ENCODE measurements at places on chromosomes 1 and 21.

DNA sequence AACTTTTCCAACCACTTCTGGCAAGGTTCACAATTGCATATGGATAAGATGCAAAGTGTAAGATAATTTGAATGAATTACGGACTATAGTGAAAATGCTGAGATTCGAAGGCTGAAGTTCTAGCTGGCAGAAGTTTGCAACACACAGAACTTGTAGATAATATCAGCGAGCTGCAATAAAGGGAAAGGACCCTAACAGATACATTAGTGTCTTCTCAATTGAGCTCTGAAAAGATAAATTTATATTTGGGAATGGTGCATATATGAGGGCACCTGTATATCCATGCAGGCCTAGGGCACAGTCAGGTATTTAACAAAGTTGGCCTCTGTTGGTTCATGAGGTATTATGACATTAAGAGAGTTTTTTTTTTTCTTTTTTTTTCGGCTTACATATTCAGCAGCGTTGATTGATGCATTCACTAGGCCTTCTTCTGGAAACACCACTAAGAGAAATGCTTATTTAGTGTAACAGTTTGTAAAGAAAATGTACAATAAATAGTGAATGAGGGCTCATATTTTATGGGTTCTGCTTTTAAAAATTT is 2.2 kb downstream of the NFIA start:
- DNase-seq, result peak; percentile 54

DNA sequence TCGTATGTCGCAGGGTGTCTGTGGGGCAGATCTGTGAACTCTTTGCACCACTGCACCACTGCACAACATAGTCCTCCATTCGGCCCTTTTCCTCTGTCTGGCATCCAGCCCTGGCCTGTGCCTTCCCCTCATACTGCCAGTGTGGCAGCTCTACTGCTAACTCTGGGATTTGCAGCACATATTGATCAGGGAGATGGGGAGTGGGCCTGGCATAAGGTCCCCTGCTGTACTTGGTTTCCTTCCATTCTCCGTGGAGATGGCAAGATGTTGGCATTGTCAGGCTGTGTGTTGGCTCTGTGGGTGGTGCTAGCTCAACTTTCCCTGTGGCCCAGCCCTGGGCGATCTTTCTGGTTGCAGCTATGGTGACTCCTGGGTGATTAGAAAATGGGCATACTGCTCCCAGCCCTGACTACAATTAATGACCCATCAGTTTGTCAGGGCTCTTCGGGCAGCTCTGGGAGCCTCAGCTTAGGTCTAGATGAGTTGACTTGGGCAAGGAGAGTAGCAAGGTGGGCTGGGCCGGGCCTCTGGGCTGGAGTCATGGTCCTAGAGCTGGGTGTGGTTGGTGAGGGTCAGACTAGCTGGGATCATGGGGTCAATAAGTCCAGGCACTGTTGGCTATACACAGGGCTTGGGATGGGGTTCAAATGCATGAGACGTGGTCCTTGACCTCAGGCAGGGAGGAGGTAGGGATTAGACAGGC is 11.4 kb downstream of the PTPRU start:
- no peak for DNase-seq

DNA sequence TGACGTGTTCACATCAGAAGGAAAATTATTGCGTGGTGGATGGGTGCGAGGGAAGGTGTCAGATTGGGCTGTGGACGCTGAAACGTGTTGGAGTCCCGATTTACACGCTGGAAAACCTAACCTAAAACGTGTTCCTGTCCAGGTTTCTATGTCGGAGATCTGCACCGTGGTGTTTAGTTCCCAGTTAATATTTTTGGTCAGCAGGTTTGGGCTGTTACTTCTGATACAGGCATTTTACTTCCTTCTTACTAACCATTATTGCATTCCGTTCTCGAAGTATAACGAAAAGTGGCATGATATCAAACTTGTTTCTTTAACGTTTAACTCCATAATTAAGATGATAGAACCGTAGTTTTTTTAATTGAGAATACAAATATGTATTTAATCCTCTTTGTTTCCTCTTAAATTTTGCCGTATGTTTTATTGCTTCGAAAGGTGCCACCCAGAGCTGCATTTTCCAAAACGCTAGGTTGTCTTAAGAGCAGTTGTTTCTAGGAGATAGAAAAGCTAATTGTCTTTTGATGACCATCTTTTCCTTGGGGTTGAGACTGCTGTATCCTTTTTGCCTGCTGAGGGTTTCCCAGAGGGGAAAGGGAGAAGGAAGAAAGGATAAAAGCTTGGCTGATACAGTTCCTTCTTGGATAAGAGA is 1.3 kb downstream of the ADARB1 start:
- DNase-seq, result no peak

DNA sequence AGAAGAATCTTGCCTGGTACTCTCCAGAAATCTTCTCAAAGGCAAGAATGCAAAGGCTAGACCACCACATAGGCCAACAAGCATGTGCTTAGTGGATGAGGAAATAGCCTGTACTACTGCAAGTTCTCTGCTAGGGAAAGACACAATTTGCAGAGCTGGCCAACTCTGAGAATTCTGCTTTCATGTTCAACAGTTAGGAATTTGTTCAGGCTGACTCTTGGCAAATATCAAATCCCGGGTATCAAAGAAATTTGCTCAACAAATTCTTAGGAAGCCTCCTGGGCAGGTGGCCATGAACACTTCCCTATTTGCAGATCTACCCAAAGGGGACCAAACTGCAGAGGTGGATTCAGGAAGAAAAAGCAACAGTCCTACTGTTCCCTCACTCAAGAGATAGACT is 15.0 kb upstream of the H3-3A start:
- DNase-seq, result peak; percentile 46

- no peak for DNase-seq
Measured at GRCh38 chr1:231919886-231920285, 293.3 kb downstream of the DISC1 start.

GRCh38 chr1:172653015-172653709 is 5.7 kb upstream of the FASLG start:
- peak; percentile 81 for DNase-seq

GRCh38 chr1:52306227-52307006 is 59.6 kb downstream of the CC2D1B start:
- DNase-seq, result no peak

- DNase-seq, result no peak
Measured at GRCh38 chr1:97784661-97785060, 136.2 kb downstream of the DPYD start.

- no peak for DNase-seq
Measured at GRCh38 chr21:31929548-31929947, 56.7 kb downstream of the HUNK start.

DNA sequence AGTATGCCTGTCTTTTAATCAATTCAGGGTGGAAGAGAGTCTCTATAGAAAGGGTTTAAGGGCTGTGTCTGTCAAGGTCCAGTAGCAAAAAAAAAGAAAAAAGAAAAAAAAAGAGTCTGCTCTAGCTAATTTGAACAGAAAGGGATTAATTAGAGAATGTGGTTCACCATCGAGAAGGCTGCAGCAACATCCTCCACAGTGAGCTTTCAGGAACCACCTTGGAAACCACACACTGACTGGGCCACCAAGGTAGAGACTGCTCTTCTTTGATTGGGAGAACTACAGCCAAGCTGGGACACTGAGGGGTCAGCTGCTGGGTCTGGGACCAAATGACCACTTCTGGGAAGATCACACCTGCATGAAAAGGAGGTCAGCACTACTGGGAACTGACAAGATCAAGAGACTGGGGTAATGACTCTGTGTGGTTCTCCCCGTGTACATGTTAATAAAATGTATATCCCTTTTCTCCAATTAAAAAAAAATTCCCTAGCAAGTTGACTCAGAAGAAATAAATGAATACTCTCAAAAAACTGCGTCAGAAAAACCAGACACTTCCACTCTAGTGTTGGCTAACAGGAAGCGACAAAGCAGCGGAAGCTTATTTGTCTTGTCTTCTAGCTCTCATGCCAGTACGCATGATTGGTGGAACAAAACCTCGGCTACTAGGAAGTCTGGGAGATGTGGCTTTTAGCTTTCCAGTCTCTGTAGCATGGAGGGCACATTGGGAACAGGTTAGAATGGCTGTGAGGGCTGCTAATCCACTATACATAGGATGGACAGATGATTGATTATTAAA is 60.0 kb upstream of the IVNS1ABP start:
- DNase-seq, result no peak

DNA sequence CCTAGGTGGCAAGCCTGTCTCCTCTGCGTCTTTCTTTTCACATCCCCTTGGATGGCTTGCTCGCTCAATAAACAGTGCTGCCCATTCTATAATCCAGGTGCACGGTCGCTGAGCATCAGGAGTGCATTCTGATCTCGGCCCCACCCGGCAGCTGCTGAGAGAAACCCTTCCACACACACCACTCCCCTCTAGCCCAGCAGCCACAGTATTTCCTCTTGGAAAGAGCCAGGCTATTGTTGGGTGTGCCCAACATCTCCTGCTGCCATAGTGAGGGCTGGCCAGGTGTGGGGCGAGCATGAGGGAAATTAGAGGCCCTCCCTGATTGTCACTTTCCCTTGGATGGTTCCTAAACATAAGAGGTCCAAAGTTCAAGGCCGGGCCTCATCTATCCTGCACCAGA is 24.7 kb downstream of the GPA33 start:
- DNase-seq, result no peak

DNA sequence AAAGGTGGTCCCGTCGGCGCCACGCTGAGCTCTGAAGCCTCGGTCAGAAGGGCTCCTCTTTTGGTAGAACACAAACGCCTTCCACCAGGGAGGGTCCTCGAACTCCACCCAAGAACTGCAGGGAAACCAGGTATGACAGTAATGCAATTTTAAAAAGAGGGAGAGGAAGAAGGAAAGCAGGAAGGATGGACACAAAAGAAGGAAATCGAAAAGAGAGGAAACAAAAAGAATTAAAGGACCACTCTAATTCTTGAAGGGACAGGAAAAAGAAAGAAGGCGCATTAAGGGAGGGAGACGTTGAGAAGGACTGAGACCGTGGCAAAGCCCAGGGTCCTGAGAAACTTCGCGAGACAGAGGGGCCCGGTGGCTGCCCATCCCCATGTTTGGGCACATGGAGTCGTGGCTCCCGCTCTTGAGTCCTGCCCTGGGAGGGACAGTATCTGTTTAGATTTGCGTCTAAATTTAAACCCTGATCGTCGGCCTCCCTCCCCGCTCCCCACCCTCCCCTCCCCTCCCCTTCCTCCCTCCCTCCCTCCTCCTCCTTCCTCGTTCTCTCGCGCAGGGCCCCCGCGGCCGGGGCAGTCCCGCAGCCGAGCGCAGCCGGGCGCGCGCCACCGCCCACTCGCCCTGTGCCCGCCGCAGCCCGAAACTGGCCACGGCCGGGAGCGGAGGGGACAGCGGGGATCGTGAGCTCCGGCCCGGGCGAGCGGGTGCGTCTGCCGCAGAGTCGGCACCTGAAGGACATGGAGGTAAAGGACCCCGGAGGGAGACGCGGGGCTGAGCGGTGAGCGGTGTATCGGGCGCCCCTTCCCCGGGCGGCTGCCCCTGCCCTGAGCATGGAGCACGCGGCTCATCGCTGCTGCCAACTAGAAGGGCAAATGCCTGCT is at the start of gene RCSD1:
Gene RCSD1, plus strand, starts transcription at position 552 of the 887 bp plus-strand sequence. Its CDS starts 192 bp downstream, at position 744.
- DNase-seq, result peak; percentile 15

DNA sequence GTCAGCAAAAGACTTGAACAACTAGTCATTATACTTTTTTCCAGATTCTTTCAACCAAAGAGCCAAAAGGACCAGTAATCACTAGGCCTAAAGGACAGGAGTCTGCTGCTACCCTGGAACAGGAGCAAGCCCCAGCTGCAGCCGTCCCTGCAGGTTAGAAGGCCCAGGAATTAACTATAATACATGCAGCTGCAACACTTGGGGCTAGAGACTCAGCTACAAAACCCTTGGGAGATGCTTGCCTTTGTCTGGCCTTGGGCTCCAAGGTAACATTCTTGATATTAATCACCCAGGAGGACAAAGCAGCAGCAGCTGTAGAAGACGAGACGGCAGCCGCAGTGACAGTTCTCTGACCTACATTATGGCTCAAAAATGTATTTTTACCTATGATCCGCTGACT is 841.2 kb upstream of the ADGRL4 start:
- DNase-seq, result peak; percentile 15

DNA sequence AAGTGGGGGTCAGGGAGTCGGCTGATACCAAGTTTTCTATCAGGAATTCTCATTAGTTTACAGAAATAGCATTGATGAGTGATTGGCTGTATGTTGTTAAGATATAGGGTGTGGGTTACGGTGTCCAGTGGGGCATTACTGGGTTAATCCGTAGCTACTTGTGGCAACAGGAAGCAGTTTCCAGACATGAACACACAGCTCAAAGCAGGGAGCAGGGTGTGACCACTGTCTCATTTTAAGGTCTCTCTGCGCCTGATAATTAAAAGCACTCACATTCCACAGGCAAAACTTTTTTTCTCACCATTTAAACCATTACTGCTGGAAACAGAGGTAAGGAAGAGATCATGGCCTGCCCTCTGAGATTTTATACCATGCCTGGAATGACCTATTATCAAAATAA is 114.9 kb downstream of the SIK1 start:
- no peak for DNase-seq

DNA sequence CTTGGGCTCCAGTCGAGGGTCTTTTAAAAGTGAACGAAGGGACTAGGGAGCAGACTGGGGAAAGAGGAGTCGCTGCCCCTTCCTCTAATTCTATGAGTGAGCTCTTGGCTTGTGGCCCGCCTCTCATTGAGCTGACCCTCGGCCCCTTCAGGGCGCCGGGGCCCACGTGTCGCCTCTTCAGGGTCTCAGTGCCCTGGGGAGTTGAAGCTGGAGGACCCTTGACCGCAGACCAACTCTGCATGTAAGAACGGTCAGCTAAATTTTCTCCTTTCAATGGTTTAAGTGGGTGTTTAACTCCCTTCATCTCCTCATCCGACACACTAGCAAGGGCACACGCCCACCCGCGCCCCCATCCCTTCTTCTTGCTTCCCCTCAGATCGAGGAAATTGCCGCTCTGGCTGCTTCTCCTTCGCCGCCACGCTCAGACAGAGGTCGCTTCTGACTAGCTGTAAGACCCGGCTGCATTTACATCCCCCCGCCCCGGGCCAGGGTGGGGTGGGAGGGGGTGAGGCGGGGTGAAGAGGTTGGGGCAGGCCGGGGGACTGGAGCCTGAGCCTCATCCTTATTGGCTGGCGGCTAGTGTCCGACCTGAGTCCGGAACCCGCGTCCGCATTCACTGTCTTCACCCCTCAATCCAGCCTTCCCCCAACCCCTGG is 10.9 kb downstream of the NR5A2 start:
- DNase-seq, result no peak

GRCh38 chr21:42144679-42145568 is 73.8 kb downstream of the UMODL1 start:
- DNase-seq, result no peak

GRCh38 chr1:22888320-22889075 is 84.2 kb downstream of the LACTBL1 start:
- peak; percentile 28 for DNase-seq

DNA sequence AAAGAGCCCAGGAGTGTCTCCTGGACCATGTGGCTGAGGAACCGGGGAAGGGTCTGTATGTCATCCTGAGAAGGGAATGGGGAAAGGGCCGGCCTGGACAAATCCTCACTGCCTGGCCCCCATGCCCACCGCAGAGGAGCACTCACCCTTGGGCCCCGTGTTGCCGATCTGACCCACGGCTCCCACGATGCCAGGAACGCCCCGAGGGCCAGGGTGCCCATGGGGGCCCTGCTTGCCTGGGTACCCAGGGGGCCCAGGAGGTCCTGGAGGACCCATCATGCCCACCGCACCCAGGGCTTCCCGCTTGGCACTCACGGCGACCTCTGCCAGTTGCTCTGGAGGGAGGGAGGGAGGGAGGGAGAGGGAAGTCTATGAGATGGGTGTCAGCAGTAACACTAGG is 14.6 kb downstream of the COL9A2 start:
- no peak for DNase-seq

Measured in cardiac fibroblast (primary cell).